H9 (cell line): ENCODE measurements at places on chromosomes 2 and 18.

GRCh38 chr2:99571533-99571932 is 81.7 kb upstream of the REV1 start:
- no peaks in the 10 kb centered on the region for H3K36me3 ChIP-seq
- DNase-seq: no peak
- H3K4me1 ChIP-seq: no peaks in the 10 kb centered on the region; the same call in 1 of the 2 replicates
- H3K27ac ChIP-seq: no peak overlapping the region
- H3K27me3 ChIP-seq: no peaks in the 10 kb centered on the region
- H3K4me3 ChIP-seq: no peak overlapping the region

- H3K27ac ChIP-seq: no peak overlapping the region
- H3K4me3 ChIP-seq: no peak overlapping the region
- no peak for DNase-seq
- H3K36me3 ChIP-seq: no peaks in the 10 kb centered on the region
- no peaks in the 10 kb centered on the region for H3K27me3 ChIP-seq
Observed at GRCh38 chr18:73164430-73164829, 296.6 kb upstream of the NETO1 start.

DNA sequence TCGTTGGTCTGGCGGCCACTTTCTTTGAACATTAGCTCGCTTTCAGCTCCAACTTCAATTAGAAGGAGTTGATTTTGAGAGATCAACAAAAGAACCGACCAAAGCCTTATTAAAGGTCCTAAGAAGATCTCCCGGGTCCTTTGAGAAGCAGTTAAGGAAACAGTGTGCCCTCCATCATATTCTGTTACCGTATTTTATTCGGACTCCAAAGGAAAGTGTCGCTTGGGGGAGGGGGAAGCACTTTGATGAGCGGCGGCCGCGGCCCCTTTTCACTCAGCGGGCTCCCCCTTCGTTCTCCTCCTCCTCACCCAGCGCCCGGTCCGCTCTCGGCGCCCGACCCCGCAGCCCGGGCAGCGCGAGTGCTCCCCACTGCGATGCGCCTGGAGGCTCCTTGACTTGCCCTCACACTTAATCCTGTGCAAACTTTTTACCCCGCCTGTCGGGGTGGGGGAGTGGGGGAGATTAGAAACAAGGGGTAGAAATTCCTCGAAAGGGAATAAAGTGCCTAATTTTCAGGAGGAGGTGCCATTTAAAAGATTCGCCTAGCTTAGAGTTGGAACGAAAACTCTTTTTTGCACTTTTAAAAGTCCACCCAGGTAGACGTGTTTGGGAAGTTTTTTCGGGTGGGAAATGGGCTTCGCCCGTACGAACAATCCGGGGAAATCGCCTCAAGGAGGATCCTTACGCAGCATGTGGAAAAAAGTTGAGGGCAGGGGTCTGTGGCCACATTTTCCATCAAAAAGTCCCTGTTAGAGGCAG is 1.2 kb upstream of the OTX1 start:
- peaks cover 3% of the 10 kb centered on the region; the same call in 1 of the 2 replicates for H3K4me1 ChIP-seq
- peak; percentile 52 for DNase-seq
- no peak overlapping the region for H3K27ac ChIP-seq

DNA sequence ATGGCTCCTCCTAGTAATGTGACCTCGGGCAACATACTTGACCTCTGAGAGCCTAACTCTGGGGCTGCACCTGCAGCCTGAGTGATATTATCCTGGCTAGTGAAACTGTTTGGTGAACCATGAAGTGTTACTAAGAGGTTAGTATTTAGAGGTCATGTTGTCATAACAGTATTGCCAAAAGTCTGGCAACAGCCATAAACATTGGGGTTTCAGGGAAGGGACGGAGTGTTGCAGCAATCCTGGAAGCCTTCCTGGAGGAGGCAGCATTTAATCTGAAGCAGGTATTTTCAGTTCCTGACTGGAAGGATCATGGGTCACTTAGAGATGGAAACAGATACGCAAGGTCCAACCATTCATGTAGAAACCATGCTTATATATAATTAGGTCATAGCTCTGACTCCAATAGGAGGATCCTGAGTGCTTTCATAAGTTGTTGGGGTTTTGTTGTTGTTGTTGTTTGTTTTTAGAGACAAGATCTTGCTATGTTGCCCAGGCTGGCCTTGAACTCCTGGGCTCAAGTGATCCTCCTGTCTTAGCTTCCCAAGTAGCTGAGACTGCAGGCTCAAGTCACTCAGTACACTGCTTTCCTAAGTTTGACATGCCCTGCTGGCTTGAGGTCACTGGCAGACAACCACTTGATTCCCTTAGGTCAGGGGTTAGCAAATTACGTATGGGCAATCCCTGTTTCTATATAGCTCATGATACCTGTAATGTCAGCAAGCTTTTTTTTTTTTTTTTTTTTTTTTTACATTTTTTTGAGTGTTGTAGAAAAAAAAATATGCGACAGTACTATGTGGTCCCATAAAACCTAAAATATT is 21.5 kb downstream of the GPR39 start:
- no peak overlapping the region for H3K27ac ChIP-seq
- DNase-seq: no peak
- peaks cover 11% of the 10 kb centered on the region; the same call in 1 of the 2 replicates for H3K4me1 ChIP-seq
- no peaks in the 10 kb centered on the region for H3K27me3 ChIP-seq

DNA sequence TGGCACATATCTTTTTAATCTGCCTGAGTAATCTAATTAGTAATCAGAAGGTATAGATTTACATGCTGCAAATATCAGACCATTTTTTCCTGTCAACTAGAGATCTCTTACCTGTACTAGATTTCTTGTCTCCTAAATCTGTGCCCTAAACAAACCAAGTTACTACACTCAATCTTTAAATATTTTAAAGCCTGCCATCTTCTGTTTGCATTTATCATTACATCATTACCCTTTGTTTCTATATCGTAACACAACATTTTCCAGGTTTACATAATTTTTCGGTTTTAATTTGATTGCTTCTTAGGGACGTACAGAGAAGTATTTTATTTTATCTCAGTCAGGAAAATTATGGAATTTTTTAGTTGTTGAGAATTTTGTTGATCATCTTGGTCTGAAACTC is 25.7 kb downstream of the PSMA8 start:
- no peaks in the 10 kb centered on the region for H3K4me1 ChIP-seq
- no peak overlapping the region for H3K4me3 ChIP-seq
- no peak overlapping the region for H3K27ac ChIP-seq
- no peaks in the 10 kb centered on the region for H3K36me3 ChIP-seq
- no peak for DNase-seq

GRCh38 chr2:236105955-236106607 is 62.1 kb downstream of the GBX2 start:
- H3K4me3 ChIP-seq: no peak overlapping the region
- H3K4me1 ChIP-seq: peaks cover 6% of the 10 kb centered on the region; the same call in 1 of the 2 replicates
- H3K36me3 ChIP-seq: no peaks in the 10 kb centered on the region; the same call in 1 of the 3 replicates
- H3K27me3 ChIP-seq: no peaks in the 10 kb centered on the region
- DNase-seq: no peak

DNA sequence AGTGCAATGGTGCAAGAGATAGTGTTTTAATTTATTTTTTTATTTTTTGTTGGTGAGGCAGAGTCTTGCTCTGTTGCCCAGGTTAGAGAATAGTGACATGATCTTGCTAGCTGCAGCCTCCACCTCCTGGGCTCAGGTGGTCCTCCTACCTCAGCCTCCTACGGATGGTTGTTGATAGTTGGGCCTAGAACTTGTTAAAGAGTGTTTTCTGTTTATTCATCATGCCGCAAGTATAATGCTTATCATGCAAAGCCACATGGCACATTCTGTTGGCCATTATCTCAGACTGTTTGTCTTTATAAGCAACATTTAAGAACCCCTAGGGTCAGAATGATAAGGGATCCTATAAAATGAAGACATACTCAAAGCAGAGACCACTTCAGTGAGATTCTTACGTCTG is 1.7 kb downstream of the UGGT1 start:
- 0 out of 2 replicates have a peak, but pooled peaks cover 2% of the 10 kb centered on the region for H3K4me1 ChIP-seq
- H3K27me3 ChIP-seq: no peaks in the 10 kb centered on the region
- 0 out of 2 replicates have a peak, but pooled peaks cover 3% of the 10 kb centered on the region for H3K36me3 ChIP-seq
- no peak overlapping the region for H3K27ac ChIP-seq

DNA sequence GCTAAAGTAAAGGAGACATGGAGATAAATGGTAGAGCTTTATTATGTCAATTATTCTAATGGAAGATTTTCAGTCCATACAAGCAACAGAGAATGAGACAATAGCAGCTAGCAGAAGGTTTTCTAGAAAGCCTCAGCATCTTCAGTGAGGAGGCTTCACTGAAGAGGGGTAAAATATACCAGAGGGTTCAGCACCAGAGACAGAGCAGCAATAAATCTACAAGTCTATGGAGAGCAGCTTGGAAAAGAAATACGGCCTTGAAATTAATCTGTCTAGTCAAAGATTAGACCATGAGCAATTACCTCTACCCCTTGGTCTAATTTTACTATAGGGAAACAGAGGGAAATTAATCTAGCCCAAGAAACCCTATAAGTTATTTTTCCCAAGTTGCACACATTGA is 185.7 kb upstream of the CRIM1 start:
- no peak overlapping the region for H3K27ac ChIP-seq
- H3K36me3 ChIP-seq: no peaks in the 10 kb centered on the region
- no peak for DNase-seq
- H3K4me1 ChIP-seq: peaks cover 3% of the 10 kb centered on the region; the same call in 1 of the 2 replicates

GRCh38 chr2:158530829-158531228 is 74.1 kb downstream of the PKP4 start:
- no peaks in the 10 kb centered on the region for H3K27me3 ChIP-seq
- H3K36me3 ChIP-seq: peaks cover 6% of the 10 kb centered on the region
- H3K4me1 ChIP-seq: no peaks in the 10 kb centered on the region; the same call in 1 of the 2 replicates
- H3K27ac ChIP-seq: no peak overlapping the region

DNA sequence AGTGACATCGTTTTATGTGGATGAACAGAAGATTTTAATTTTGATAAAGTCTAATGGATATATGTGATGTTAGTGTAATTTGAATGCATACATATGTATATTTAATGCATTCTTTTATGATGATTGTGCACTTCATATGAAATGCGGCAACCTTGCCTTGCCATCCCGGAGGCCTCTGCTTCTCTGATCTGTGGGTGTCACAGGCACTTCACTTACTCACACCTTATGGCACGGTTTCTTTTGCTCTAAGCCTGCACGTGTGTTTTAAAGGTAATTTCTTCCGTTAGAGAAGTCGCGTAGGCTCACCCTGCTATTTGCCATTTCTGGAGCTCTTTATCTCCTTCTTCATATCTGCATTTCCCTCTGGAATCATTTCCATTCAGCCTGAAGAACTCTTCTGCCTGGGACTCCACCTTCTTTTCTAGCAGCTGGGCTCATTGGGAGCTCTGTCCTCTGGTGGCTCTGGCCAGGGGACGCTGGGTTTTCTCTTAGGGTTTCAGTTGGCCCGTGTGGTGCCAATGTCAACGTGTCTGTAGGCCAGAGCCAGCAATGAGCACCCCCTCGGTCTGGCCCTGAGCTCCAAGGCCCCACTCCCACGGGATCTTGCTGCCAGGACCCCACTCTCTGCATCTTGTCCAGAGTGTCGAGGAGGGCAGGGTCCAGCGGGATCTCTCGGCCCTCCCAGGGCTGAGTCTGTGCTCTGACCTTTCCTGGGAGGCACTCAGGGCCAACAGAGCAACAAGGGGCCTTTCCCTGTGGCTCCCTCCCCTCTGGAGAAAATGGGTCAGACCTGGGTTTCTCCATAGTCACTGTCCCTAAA is 97.3 kb downstream of the RTP5 start:
- no peaks in the 10 kb centered on the region for H3K4me1 ChIP-seq
- no peak for DNase-seq
- no peak overlapping the region for H3K4me3 ChIP-seq
- H3K36me3 ChIP-seq: peaks cover 3% of the 10 kb centered on the region
- no peaks in the 10 kb centered on the region for H3K27me3 ChIP-seq
- H3K27ac ChIP-seq: no peak overlapping the region

DNA sequence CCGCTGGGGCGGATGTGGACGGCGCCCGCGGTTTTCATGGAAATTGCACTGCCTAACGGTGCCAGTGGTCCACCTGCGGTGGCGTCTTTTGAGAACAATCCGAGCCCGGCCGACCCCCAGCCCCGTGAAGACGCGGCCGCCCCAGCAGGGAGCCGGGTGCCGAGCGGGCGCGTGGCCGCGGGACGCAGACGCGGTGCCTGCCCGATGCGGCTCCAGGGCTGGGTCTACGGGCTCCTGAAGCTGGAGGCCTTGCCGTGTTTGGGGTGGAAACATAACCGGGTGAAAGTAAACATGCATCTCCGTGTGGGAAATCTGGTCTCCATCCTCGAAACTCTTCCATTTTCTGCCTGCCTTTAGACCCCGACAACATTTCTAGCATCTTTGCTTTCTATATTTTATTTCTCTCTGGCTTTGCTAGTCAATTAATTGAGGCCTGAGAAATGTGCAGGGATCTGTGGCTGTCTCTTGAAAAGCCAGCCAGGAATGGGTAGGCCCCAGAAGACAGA is 572 bp downstream of the INPP4A start:
- peaks cover 5% of the 10 kb centered on the region for H3K4me1 ChIP-seq
- DNase-seq: no peak
- H3K36me3 ChIP-seq: no peaks in the 10 kb centered on the region
- H3K27ac ChIP-seq: no peak overlapping the region

DNA sequence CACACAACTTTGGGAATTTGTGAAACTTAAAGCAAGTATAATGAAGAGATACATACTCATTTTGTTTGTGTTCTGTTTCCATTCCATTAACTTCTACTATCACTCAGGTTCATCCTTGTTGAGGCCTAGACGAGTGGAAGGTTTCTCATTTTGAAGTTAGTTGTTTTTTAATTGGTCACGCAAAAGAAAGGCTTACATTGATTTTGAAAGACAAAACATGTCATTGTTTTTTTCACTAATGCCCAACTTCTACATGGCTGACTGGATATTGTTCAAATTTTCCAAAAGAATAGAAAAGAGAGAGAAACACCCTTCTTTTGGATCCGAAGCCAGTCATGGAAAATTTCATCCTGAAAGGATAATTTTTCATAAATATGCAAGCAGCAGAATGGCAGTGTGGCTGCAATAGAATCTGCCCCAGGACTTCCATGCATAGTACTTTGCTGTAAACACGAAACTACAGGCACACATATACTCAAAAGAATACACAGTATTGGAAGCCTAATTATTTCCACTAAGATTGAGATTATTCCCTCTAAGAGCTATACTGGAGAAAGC is 27.4 kb downstream of the PRKCE start:
- H3K4me1 ChIP-seq: peaks cover 2% of the 10 kb centered on the region; the same call in 1 of the 2 replicates
- DNase-seq: no peak
- no peak overlapping the region for H3K27ac ChIP-seq
- H3K36me3 ChIP-seq: no peaks in the 10 kb centered on the region

DNA sequence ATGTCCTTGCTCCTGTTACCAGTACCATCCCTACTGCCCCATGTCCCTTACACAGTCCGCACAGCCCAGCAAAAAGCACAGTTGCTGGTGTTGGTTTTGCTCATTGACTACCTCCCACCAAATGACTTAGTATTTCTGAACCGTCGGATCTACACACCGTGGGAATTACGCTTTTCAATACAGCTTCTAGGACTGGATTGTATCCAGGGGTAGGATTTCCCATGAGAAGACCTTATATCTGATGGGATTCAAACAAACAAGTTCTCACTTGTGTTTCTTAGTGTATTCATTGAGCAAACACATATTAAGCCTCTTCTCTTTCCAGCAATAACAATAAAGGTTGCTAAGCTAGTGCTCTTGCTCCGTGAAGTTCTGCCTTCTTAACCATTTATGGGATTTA is 25.8 kb downstream of the TRAPPC12 start:
- no peak overlapping the region for H3K27ac ChIP-seq
- H3K4me3 ChIP-seq: no peak overlapping the region
- no peaks in the 10 kb centered on the region for H3K27me3 ChIP-seq
- peaks cover 5% of the 10 kb centered on the region; the same call in 2 of the 3 replicates for H3K36me3 ChIP-seq
- DNase-seq: no peak

- no peak overlapping the region for H3K4me3 ChIP-seq
- DNase-seq: peak; percentile 33
- H3K27ac ChIP-seq: no peak overlapping the region
- H3K27me3 ChIP-seq: no peaks in the 10 kb centered on the region; the same call in 1 of the 2 replicates
Observed at GRCh38 chr2:147756069-147756468, 88.8 kb upstream of the ACVR2A start.

GRCh38 chr2:210000464-210001324 is 1.7 kb upstream of the RPE start:
- H3K27ac ChIP-seq: no peak overlapping the region
- H3K4me1 ChIP-seq: no peaks in the 10 kb centered on the region
- no peaks in the 10 kb centered on the region for H3K27me3 ChIP-seq
- H3K36me3 ChIP-seq: peaks cover 6% of the 10 kb centered on the region
- no peak overlapping the region for H3K4me3 ChIP-seq
- no peak for DNase-seq
